BJ (cell line): ENCODE measurements at places on chromosomes 3 and 15. TPM values are rescaled to one million over a fixed set of nuclear protein-coding genes. Genes with fewer than 3 reads are reported as not detected.

Gene TRH
- not detected in 2 replicates for polyA plus RNA-seq

Gene KCNMB2
- not detected in 2 replicates for polyA plus RNA-seq

Gene GPR87
- polyA plus RNA-seq: not detected in 2 replicates

Gene RAB7A
- polyA plus RNA-seq: 202 and 228 TPM in 2 replicates

GRCh38 chr3:113084777-113085176 lies 94.0 kb downstream of the GTPBP8 start:
- peak; percentile 84 for DNase-seq

DNA sequence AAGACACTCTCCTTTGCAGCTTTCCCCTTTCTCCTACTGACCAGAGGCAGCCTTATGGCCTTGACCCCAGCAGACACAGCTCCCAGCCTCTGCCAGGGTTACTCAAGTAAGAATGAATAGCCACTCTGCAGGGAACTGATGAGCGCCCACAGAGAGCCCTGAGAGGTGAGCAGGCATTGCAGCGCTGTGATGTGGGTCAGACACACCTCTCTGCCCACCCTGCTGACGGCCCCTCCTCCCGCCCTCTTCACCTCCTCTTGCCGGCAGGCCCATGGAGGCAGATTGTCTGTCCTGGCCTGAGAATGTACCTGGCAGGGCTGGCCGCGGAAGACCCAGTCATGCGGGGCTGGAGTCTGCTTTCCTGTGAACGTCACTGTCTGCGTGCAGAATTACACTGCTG lies 512.6 kb upstream of the PPP2R3A start:
- no peak for DNase-seq

GRCh38 chr3:63048367-63049326 lies 173.4 kb upstream of the CADPS start:
- DNase-seq: no peak

- no peak for DNase-seq
Observed at GRCh38 chr15:100107151-100107550, 234.6 kb downstream of the ADAMTS17 start.

DNA sequence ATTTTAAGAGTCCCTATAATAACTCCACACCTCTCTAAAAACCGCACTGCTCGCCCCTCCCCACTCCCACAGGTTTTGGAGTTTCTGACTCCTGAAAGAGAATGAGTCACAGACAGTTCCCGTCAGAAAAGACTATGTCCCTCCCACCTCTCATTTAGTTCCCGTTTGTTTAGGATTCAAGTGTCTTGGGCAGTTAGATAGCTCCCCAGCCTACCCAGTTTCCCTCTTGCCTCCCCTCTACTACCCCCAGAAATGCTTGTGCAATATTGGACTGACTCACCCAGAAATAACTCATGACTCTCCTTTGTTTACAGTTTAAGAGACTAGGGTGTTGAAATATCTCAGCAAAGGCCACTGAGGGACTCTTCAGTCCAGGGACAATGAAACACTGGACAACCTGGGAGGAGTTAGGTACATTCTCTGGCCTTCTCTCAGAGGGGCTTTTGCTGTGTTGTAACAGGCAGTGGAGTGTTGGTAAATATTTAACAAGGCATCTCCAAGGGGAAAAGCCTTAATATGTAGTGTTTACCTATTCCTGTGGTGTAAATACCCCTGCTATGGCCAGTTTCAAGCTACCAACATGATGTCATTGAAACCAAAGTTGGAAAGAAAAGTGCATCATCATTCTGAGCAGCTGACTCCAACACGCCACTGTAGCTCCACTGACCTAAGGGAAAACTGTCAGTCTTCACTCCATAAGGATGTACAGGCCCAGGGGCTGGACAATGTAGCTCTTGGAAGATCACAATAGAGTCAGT lies 96.1 kb upstream of the CHD2 start:
- peak; percentile 100 for DNase-seq

- no peak for DNase-seq
Observed at GRCh38 chr15:27989838-27990237, 109.3 kb downstream of the OCA2 start.

DNA sequence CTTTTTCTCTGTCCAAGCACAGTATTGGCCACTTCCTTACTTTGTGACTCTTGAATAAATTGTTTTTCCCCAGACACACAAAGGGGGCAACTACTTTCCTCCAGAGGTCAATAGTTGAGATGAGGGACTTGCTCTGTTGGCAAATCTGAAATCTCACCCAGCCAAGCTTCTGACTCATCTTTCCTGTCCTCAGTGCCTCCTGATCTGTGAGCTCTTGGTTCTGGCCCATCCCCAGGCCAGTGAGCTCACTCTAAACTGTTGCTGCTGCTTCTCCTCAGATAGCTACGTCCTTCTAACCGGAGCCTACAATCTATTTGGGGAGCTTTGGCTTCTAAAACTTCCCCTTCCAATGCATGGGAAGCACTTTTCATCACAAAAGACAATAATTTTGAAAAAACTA lies 50.0 kb upstream of the NMD3 start:
- DNase-seq: peak; percentile 38

GRCh38 chr3:106765342-106765741 lies 611.9 kb upstream of the CCDC54 start:
- DNase-seq: no peak

GRCh38 chr3:111675846-111676210 lies 80.7 kb upstream of the ZBED2 start:
- DNase-seq: no peak
